ENCODE measurements at places on chromosomes 7 and 10. TPM values are rescaled to one million over a fixed set of nuclear protein-coding genes. Genes with fewer than 3 reads are reported as not detected.

DNA sequence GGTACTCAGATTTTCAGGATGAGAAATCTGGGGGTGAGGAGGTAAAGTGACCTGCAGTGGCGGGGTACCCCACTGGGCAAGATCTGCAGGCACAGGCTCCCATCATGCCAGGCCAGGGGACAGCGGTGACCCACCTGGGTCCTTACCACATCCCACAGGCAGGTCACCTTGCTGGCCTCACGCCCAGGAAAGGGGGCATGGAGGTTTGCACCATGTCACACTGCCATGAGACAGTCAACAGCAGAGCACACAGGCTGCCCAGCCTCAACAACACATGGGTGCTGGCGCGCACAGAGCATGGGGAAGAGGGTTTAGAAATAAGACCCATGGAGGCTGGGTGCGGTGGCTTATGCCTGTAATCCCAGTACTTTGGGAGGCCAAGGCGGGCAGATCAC, 914 bp downstream of the PKD1L1 start:
- no peak for DNase-seq

- DNase-seq: peak; percentile 12
Measured at GRCh38 chr10:74189999-74190421, 39.0 kb downstream of the ADK start.

DNA sequence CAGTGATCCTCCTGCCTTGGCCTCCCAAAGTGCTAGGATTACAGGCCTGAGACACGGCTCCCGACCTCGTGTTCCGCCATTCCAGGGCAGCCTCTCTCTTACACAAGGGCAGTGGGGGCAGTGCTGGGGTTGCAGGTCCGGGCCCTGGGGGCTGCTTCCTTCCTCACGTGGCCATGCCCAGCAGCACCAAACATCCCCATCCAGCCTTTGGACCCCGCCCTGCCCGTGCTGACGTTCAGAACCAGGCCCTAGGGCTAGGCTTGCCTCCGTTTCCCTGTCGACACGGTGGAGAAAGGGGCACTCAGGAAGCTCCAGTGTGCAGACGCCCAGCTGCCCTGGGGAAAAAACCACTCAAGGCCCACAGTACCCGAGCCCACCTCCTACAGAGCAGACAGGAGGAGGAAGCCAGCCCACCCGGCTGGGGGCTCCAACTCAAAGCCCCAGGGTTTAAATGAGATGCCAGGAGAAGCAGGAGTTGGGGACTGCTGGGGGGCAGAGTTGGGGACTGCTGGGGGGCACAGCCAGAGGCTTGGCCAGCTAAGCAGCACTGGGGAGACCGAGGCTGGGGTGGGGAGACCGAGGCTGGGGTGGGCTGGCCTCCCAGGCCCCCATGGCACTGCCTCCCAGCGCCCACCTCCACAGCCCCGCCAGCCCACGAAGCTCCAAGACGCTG, 35.9 kb downstream of the ADAP1 start:
- no peak for DNase-seq

DNA sequence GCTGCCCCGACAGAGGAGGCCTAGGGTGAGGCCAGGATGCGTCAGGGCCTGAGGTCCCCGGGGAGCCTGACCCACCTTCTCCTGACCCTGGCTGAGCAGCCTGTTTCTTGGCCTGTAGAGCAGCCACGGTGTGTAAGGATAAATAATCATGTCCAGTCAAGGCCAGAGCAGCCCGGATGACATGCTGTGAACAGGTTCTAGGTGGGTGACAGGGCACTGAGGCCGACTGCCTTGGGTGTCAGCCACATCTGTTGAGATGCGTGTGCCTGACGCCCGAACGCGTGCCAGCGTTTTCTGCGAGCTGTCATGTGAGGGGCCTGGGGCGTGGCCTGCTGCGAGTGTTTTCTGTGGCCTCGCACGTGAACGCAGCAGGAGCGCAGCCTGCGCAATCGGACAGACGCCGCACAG, 118.3 kb downstream of the FAM53B start:
- no peak for DNase-seq

Gene RAPGEF5
- 39.4 TPM for polyA plus RNA-seq

- no peak for DNase-seq
Measured at GRCh38 chr7:26958834-26959233, 94.4 kb upstream of the SKAP2 start.

Gene OR6B1
- not detected for polyA plus RNA-seq

- DNase-seq: no peak
Measured at GRCh38 chr7:134366481-134366880, 49.8 kb upstream of the SLC35B4 start.

Gene NKX1-2
- polyA plus RNA-seq: not detected

Gene CLCN1
- polyA plus RNA-seq: 0.17 TPM

Gene PTPRZ1
- 3.0 TPM for polyA plus RNA-seq

Gene POMZP3
- polyA plus RNA-seq: 13.6 TPM

Gene ACADSB
- 33.2 TPM for polyA plus RNA-seq

DNA sequence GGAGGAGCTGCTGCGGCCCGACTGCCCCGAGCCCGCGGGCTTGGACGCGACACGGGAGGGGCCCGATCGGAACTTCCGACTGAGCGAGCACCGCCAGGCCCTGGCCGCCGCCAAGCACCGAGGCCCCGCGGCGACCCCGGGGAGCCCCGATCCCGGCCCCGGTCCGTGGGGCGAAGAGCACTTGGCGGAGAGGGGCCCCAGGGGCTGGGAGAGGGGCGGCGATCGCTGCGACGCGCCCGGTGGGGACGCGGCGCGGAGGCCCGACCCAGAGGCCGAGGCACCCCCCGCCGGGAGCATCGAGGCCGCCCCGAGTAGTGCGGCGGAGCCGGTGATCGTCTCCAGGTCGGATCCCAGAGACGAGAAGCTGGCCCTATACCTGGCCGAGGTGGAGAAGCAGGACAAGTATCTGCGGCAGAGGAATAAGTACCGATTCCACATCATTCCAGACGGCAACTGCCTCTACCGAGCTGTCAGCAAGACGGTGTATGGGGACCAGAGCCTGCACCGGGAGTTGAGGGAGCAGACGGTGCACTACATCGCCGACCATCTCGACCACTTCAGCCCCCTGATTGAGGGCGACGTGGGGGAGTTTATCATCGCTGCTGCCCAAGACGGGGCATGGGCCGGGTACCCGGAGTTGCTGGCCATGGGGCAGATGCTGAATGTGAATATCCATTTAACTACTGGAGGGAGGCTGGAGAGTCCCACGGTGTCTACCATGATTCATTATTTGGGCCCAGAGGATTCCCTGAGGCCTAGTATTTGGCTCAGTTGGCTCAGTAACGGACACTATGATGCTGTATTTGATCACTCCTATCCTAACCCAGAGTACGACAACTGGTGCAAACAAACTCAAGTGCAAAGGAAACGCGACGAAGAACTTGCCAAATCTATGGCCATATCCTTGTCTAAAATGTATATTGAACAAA, 1.4 kb downstream of the OTUD1 start:
- no peak for DNase-seq

DNA sequence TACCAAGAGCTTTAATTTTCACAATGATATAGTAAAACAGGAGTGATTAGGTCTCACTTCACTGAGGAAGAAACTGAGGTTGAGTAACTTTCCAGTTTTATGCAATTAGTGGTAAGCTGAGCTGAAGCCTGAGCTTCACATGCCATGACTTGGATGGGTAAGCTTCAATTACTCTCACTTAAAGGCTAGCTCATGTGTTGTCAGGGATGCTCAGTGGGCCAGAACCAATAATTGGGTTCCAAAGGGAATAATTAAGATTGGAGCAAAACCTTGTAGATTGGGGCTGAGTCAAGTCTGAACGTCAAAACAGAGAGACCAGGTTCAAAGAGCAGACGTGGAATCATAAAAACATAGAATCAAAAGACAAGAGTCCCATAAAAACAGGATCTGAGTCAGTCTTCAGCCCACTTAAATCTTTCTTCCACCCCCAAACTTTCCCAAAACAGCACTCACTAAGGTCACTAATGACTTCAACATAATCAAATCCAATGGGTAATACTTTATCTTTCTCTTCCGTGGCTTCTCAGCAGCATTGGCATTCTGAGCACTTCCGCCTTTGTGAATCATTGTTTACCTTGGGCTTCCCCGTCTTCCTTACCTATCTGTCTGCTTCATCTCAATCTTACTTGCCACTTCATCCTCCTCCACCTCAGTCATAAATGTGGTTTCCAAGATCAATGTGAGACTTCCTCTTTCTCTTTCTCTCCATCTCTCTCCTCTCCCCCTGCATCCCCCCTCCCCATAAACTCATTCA, 23.0 kb upstream of the EGFR start:
- DNase-seq: no peak

Gene ANKRD16
- 10.7 TPM for polyA plus RNA-seq

Gene TMEM26
- 8.8 TPM for polyA plus RNA-seq

DNA sequence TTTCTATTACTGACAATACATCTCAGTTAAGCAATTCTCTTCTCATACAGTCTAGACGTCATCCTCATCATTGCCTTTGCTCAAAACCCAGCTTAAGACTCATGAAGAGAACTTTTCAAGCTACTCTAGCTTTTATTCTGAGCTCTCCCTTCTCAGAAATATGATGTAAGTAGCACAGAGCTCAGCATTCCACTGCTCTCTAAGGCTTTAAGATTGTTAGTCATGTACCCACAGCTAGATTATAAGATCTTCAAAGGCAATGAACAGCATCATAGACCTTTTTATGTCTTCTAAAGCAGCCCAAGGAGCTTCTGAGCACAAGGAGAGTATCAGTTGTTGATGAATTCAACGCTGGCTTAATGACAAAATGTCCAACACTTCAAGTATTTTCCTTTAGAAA, 119.3 kb downstream of the NRP1 start:
- no peak for DNase-seq

Gene ETV1
- polyA plus RNA-seq: 31.9 TPM

DNA sequence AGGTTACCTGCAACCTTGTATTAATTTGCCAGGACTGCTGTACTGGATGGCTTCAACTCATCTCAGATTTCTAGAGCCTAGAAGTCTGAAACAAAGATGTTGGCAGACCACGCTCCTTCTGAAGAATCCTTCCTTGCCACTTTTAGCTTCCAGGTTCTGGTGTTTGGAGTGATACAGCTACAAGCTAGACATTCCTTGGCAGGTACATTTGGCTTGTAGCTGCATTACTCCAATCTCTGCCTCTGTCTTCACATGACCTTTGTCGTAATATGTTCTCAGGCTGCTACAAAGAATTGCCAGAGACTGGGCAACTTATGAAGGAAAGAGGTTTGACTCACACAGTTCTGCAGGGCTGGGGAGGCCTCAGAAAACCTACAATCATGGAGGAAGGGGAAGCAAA, 146.3 kb downstream of the GALNT17 start:
- DNase-seq: no peak

Gene PPP1R3C
- 44.7 TPM for polyA plus RNA-seq

DNA sequence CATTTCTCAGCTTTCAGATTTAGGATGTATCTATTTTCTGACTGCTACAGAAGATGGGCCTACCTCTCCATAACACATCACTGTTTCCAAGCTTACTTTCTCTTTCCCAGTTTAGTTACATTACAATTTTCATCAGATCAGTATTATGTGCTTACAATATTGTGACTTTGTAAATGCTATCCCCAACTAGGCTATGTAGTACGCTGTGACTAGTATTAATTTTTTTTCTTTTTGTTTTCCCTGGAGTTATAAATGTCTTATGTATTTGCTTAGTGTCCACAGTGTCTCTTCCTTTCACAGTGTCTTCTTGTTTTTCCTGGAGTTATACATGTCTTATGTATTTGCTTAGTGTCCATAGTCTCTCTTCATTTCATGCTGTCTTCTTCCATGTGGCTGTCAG, 188.9 kb downstream of the PTPRN2 start:
- no peak for DNase-seq

GRCh38 chr10:104037261-104037951, 48.3 kb downstream of the COL17A1 start:
- DNase-seq: no peak

Gene EXOC6
- polyA plus RNA-seq: 21.6 TPM

DNA sequence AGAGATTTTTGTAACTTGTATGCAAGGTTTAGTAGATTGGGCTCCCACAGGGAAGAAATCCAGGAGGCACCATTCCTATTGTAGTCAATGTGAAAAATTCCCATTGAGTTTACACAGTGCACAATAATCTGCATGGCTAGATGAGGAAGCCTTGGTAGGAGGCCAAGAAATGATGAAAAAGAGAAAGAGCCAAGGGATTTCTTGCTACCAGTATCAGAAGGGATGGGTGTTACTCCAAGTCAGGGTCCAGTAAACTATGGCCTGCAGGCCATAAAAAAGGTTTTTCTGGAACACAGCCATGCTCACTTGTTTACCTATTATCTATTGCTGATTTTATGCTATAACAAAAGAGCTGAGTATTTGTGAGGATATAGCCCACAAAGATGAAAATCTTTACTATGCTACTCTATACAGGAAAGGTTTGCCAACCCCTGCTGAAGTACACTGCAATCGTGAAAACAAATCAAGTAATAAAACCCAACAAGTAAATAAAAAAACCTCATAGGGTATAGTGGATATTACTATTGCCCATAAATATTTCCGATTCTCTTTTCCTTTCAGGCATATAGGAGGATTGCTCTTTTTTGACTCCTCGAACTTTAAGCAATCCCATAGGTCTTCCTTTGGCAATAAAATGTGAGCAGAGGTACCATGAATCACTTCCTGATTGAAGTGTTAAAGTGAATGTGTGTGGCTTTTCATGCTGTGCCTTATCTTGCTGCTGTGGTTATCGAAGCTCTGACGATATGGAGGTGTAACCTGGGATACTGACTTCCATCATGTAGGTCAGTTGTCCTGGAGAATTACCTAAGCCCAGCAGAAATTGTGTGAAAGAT, 256.3 kb upstream of the MAGI2 start:
- no peak for DNase-seq

- DNase-seq: no peak
Measured at GRCh38 chr10:73992899-73993788, 4.8 kb upstream of the VCL start.

- no peak for DNase-seq
Measured at GRCh38 chr7:98323597-98324322, 42.3 kb downstream of the BRI3 start.

Gene SCIN
- polyA plus RNA-seq: 111 TPM

DNA sequence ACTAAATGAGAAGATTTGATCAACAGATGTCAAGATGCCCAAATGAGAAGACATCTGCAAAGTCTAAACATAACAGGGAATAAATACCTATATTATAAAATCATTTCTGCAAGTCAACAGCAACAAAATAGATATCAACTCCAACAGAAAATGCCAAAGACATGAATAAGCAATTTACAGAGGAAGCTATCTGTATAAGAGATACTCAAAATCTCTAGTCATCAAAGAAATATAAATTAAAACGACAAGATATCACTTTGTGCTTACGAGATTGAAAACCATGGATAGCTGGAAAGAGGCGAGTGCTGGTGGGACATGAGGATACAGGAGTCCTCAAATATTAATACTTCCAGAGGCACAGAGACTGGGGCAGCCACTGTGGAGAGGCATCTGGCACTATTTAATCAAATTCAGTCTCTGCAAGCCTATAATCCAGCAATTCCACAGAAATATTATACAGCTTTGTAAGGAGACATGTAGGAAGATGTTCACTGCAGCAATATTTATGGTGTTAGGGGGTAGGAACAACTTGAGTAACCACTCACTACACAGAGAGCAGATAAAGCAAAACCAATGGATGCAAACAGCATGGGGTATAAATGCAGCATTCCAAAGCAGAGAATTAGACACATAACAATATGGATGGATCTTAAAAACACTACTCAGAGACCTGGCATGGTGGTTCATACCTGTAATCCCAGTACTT, 4.8 kb downstream of the DNMBP start:
- DNase-seq: no peak

Gene IGF2BP3
- polyA plus RNA-seq: 66.6 TPM

Gene CASD1
- polyA plus RNA-seq: 52.0 TPM

Gene ADAM12
- polyA plus RNA-seq: 17.9 TPM

Gene UPP1
- 9.1 TPM for polyA plus RNA-seq
